Progenitor cell of endocrine pancreas (in vitro differentiated cells): ENCODE measurements at places on chromosomes 4 and X. TPM values are rescaled to one million over a fixed set of nuclear protein-coding genes. Genes with fewer than 3 reads are reported as not detected.

SOWAHB gene
- 4.3 and 4.9 TPM in 2 replicates for total RNA-seq

FGFBP2 gene
- total RNA-seq = not detected in 2 replicates

MGARP gene
- 0.22 TPM in 1 of 2 replicates, not detected in the other for total RNA-seq

CLIC2 gene
- total RNA-seq = 0.93 and 2.0 TPM in 2 replicates

TMEM154 gene
- total RNA-seq = 0.46 and 0.53 TPM in 2 replicates

F8A3 gene
- 4.6 and 5.2 TPM in 2 replicates for total RNA-seq

PLAC1 gene
- total RNA-seq = not detected in 2 replicates

GAB1 gene
- 33.5 and 34.3 TPM in 2 replicates for total RNA-seq

KLHL8 gene
- 13.4 and 13.6 TPM in 2 replicates for total RNA-seq

CT47B1 gene
- not detected in 2 replicates for total RNA-seq

DMP1 gene
- total RNA-seq = not detected in 2 replicates

PRRG1 gene
- total RNA-seq = 1.7 and 2.5 TPM in 2 replicates

PABPC5 gene
- total RNA-seq = 2.6 and 3.0 TPM in 2 replicates

HSD17B11 gene
- total RNA-seq = 28.2 and 31.7 TPM in 2 replicates

ZC4H2 gene
- total RNA-seq = 32.3 and 37.0 TPM in 2 replicates

SPANXN4 gene
- not detected in 2 replicates for total RNA-seq

SH3TC1 gene
- total RNA-seq = 11.2 and 12.5 TPM in 2 replicates

HPGDS gene
- total RNA-seq = not detected in 2 replicates

ALPK1 gene
- total RNA-seq = 1.4 and 1.8 TPM in 2 replicates

PAK3 gene
- 16.8 and 18.4 TPM in 2 replicates for total RNA-seq

EDA gene
- 3.0 and 4.8 TPM in 2 replicates for total RNA-seq

SYP gene
- 10.1 and 11.4 TPM in 2 replicates for total RNA-seq

ADH1A gene
- total RNA-seq = 5.6 TPM in 2 replicates

CSN1S1 gene
- not detected in 2 replicates for total RNA-seq

RBM47 gene
- total RNA-seq = 64.3 and 64.8 TPM in 2 replicates

GLRA2 gene
- total RNA-seq = not detected in 2 replicates

MAGEA2B gene
- 1.4 TPM in 1 of 2 replicates, not detected in the other for total RNA-seq

TMEM35A gene
- total RNA-seq = 5.8 and 7.6 TPM in 2 replicates

PRDM8 gene
- total RNA-seq = 0.31 and 0.38 TPM in 2 replicates
